ENCODE measurements at places on chromosomes 6 and 20. TPM values are rescaled to one million over a fixed set of nuclear protein-coding genes. Genes with fewer than 3 reads are reported as not detected.

KCNK17 gene
- total RNA-seq, result not detected

- no peak for DNase-seq
These were observed 148.1 kb upstream of the UST start for GRCh38 chr6:148598724-148599123.

DNA sequence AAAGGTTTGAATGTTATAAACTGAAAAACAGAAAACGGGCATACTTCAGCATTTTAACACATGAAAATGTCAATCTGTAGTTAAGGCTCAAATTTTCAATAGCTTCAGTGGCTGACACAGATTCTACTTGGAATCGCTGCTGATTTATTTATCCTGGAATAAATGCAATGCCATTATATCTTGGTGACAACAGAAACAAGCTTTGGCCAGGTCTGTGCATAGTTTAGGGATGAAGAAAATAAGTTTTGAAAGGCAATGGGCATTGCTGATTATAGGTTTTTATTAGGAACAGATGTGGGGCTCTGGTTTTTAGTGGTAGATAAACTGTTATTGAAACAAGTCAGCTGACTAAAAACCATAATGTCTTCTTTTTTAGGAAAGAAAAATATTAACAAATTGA lies 96.8 kb upstream of the SOX4 start:
- DNase-seq, result no peak

PTCRA gene
- not detected for total RNA-seq

DNA sequence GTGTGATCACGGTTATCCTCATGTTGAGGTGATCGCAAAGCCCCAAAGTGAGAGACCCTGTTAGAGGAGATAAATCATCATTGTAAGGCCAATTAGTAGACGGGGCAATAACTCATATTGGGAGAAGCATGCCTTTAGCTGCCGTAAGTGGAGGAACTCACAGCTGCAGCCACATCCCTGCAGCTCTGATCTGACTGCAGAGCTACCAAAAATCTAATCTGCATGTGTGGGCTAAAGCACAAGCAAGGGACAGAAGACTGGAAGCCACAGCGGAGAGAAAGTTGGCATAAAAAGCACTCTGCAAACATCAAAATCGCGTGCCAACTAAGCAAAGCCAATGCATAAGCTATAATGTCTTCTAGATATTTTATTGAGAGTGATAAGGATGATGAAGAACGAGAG lies 79.8 kb downstream of the TBC1D7 start:
- DNase-seq, result no peak
